HAP-1 (cell line): ENCODE measurements at places on chromosomes 1 and 21.

DNA sequence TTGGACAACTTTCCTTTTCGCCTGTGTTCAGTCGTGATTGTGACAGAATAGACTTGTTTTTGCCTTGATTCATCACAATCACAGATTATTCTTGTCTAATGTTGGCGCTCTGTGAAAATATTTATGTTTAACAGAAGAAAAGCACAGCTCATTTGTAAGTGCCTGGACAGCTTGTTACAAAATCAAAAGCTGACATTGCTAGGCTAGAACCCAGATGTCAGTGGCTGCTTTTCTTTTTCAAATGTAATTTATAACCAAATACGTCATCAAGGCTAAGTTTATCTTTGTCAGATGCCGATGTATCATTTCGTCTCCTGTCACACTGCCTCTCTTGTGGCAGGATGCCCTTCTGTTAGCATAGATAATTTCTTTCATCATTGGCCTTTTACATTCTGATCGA is 1227.3 kb downstream of the PLA2G4A start:
- no peak for DNase-seq

GRCh38 chr1:4115191-4115900 is 215.3 kb upstream of the C1orf174 start:
- DNase-seq, result no peak

- no peak for DNase-seq
These were observed 13.7 kb downstream of the SKI start for GRCh38 chr1:2241820-2242219.

DNA sequence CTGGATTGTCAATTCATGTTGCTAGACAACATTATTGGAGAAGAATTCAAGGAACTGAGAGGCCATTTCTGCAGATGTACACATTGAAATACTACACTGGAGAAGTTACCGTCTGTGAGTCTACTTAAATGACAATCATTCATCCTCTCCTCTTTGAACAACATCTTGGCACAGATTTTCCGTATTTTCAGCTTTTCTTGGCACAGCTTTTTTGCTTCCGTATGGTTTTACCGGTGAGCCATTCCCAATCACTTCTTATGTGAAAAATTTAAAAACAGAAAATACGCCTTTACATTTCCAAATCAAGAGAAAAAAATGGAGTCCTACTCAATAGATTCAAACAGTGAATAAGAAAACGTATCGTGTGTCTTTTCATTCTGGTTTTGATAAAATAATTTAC is 1493.7 kb downstream of the AMY1C start:
- DNase-seq, result no peak

DNA sequence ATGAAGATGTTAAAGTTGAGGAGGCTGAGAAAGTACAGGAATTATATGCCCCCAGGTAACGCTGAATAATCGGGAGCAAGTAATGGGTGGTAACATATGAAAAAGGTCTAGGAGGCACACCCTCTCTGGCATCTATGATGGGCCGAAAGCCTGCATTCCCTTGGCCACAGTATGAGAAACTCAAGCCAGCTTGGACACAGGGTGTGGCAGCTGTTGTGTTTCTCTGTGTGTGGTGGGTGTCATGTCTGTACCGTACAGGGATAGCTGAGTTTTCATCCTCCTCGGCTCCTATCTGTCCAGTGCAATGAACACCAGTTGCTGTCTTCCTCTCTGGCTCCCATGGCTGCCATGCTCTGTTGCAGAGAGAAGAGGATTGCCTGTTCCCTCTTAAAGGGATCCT is 32.9 kb downstream of the NBPF3 start:
- DNase-seq, result no peak

DNA sequence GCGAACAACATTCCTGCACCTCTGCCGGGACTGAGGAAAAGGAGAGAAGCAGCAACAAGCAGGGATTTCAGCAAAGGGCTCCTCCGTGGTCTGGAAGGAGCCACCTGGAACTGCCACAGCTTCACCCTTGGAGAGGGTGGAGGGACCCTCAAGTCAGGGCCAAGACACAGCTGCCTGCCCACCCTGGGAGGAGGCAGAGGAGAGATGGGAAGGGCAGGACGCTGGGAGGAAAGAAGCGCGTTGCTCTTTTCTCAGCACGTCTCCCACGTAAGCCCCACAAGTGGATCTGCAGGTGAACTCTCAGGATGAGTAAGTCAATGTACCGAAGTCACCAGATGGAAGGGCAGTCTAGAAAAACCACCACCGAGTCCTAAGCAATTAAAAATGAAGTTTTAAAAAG is 39.6 kb downstream of the SLC19A1 start:
- DNase-seq, result no peak

DNA sequence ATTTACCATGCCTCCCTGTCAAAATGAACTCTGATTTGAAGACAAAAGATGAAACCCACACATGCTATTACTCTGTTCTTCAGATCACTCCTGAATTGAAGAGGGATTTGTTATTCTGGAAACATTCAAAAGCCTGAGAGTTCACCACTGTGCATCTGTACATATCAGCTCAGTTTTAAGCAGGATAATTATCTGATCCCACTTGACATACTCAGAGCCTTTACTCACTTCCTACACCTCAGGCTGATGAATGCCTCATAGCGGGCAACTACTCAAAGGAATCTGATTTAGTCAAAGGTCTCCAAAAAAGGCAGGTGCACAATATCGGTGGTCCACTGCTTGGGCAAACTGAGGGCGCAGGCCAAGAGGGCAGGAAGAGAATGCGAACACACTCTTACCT is 47.5 kb upstream of the LPAR3 start:
- DNase-seq, result no peak

GRCh38 chr1:53550201-53550741 is 91.1 kb downstream of the DMRTB1 start:
- DNase-seq, result no peak

- no peak for DNase-seq
These were observed 35.6 kb downstream of the PTPN14 start for GRCh38 chr1:214515544-214516433.
